ENCODE measurements at places on chromosomes 7 and 10. TPM values are rescaled to one million over a fixed set of nuclear protein-coding genes. Genes with fewer than 3 reads are reported as not detected.

- H3K4me1 ChIP-seq, result no peaks in the 10 kb centered on the region
- no peak within 1 kb of the TSS for H3K27ac ChIP-seq
- no peak within 1 kb of the TSS for H3K4me3 ChIP-seq
- H3K36me3 ChIP-seq, result no peaks in the 10 kb centered on the region
- DNase-seq, result no peak
Observed at GRCh38 chr10:122699796-122700455, at the start of gene C10orf120. TSS of gene C10orf120 (minus strand) at chr10:122699846. CDS start at chr10:122699790, 56 bp downstream.

DNA sequence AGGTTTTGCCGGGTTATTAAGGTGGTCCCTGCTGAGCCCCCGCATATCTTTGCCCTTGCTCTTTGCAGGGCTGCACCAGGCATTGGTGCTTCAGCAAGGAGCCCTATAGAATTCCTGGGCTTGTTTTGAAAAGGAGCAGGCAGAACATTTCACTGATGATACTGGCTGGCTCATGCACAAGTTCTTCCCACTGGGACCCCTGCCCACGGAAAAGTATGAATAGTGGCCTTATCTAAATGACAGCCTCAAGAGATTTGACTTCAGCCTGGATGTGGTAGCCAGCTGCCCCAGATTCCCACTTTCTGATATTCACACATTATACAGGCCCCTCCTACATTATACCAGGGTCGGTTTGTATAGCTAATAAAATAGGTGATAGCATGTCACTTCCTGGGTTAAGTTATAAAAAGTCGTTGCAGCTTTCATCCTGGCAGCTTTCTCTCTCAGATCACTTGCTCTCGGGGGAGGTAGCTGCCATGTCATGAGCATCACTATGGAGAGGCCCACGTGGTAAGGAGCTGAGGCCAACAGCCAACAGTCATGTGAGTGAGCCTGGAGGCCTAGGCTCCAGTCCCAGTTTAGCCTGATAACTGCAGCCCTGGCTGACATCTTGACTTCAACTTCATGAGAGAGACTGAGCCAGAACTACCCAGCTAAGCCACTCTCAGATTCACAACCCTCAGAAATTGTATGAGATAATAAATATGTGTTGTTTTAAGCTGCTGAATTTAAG, 16.8 kb upstream of the CRTAC1 start:
- no peaks in the 10 kb centered on the region for H3K27me3 ChIP-seq
- no peaks in the 10 kb centered on the region for H3K36me3 ChIP-seq
- H3K4me3 ChIP-seq, result no peak overlapping the region
- peaks cover 4% of the 10 kb centered on the region for H3K4me1 ChIP-seq

DNA sequence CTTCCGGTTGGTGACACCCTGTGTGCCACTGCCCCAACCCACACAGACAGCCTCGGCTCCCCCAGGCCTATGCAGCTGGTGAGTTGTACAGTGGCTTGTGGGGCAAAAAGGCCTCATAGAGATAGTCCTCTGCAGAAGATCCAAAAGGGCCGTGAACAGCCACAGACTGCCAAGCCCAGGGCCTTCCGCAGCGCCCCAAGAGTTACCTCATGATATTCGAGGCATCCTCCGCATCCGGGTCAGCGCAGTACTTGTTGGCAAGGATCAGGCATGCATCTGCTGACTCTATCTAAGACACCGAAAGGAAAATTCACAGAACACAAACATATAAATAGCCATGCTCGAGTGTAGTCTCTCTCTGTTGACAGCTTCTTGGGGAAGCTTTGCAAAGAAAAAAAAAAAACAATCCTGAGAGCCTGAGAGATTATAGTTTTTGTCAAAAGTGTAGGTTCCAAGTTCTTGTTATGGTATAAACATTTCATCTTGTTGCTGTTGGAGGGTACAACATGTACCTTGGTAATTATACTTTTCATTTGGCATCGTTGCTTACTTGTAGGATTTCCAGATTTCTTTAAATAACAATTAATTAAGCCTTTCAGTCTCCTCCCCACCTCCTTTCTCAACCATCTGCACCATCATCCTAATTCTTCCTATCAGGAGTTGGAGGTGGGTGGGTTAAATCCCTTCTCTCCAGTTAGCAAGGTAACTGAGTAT, 553.0 kb downstream of the KCNMA1 start:
- DNase-seq, result no peak
- no peaks in the 10 kb centered on the region for H3K27me3 ChIP-seq
- no peaks in the 10 kb centered on the region for H3K4me1 ChIP-seq
- H3K36me3 ChIP-seq, result no peaks in the 10 kb centered on the region

DNA sequence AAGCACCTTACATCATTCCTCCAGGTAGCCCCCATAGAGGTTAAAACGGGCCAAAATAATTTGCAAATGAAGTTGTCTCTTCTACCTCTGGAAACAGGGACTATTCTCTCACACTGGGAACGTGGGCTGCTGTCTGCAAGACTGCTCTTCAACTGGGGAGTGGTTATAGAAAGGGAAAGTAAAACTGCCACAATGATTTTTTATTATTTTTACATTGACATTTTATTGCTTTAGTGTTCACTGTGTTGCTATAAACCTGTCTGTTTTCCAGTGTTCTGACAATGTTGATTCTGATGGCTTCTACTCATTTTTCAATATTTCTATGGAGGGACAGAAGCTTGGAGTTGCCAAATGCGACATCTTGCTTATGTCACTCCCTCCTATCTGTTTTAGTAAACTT, 115.1 kb upstream of the ANTXRL start:
- no peak overlapping the region for H3K27ac ChIP-seq
- no peak for DNase-seq
- H3K27me3 ChIP-seq, result no peaks in the 10 kb centered on the region
- no peak overlapping the region for H3K4me3 ChIP-seq
- H3K4me1 ChIP-seq, result no peaks in the 10 kb centered on the region

- DNase-seq, result no peak
- no peak overlapping the region for H3K4me3 ChIP-seq
- no peak overlapping the region for H3K27ac ChIP-seq
- no peaks in the 10 kb centered on the region for H3K27me3 ChIP-seq
Observed at GRCh38 chr10:49744091-49744685, 17.9 kb downstream of the OGDHL start.

- H3K4me3 ChIP-seq, result no peak overlapping the region
- H3K27ac ChIP-seq, result no peak overlapping the region
- H3K36me3 ChIP-seq, result no peaks in the 10 kb centered on the region
- H3K4me1 ChIP-seq, result peaks cover 29% of the 10 kb centered on the region
Observed at GRCh38 chr10:77608281-77608680, 29.3 kb downstream of the KCNMA1 start.

- H3K27me3 ChIP-seq, result no peaks in the 10 kb centered on the region
- H3K27ac ChIP-seq, result no peak overlapping the region
- H3K4me1 ChIP-seq, result peaks cover 14% of the 10 kb centered on the region
- DNase-seq, result peak; percentile 78
- H3K4me3 ChIP-seq, result no peak overlapping the region
Observed at GRCh38 chr7:45979275-45980180, 58.5 kb upstream of the IGFBP3 start.

- no peak overlapping the region for H3K4me3 ChIP-seq
- no peaks in the 10 kb centered on the region for H3K27me3 ChIP-seq
- H3K36me3 ChIP-seq, result peaks cover 27% of the 10 kb centered on the region
- peak overlapping the region; percentile 76 for H3K27ac ChIP-seq
- DNase-seq, result no peak
Observed at GRCh38 chr7:157399086-157399687, 62.4 kb downstream of the DNAJB6 start.

GRCh38 chr7:116545411-116545993, 20.7 kb downstream of the CAV1 start:
- peak overlapping the region; percentile 12 for H3K27ac ChIP-seq
- no peak for DNase-seq
- H3K36me3 ChIP-seq, result peaks cover 10% of the 10 kb centered on the region
- H3K4me1 ChIP-seq, result peaks cover 76% of the 10 kb centered on the region
- H3K27me3 ChIP-seq, result no peaks in the 10 kb centered on the region

- no peaks in the 10 kb centered on the region for H3K27me3 ChIP-seq
- H3K36me3 ChIP-seq, result no peaks in the 10 kb centered on the region
- H3K4me1 ChIP-seq, result peaks cover 30% of the 10 kb centered on the region
- DNase-seq, result no peak
Observed at GRCh38 chr7:17408904-17409290, 110.4 kb downstream of the AHR start.

DNA sequence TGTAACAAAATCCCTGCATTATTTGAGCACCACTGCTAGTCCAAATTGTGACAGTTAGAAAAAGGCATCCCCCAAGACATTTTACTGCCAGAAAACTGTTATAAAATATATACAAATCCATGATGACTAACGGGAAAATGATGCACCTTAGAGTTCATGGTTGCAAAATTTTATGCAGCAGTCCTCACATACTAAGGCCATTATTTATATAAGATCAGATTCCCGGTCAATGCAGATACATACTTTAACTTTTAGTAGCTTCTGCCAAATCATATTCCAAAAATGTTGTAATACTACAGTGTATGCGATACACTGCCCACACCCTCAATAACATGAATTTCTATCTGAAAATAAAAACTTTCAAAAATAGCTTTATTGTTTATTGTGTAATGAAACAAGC, 239.9 kb upstream of the ZNF32 start:
- no peak overlapping the region for H3K27ac ChIP-seq
- H3K4me1 ChIP-seq, result peaks cover 13% of the 10 kb centered on the region
- H3K36me3 ChIP-seq, result no peaks in the 10 kb centered on the region
- no peaks in the 10 kb centered on the region for H3K27me3 ChIP-seq
- no peak for DNase-seq

GRCh38 chr7:44561962-44562621, 11.6 kb downstream of the DDX56 start:
- no peak overlapping the region for H3K27ac ChIP-seq
- H3K27me3 ChIP-seq, result no peaks in the 10 kb centered on the region
- no peak for DNase-seq
- no peaks in the 10 kb centered on the region for H3K36me3 ChIP-seq
- H3K4me3 ChIP-seq, result no peak overlapping the region

GRCh38 chr7:104552102-104552501, 223.7 kb downstream of the LHFPL3 start:
- H3K27ac ChIP-seq, result no peak overlapping the region
- H3K27me3 ChIP-seq, result no peaks in the 10 kb centered on the region
- H3K36me3 ChIP-seq, result no peaks in the 10 kb centered on the region
- no peak overlapping the region for H3K4me3 ChIP-seq
- no peak for DNase-seq

- no peak overlapping the region for H3K27ac ChIP-seq
- no peaks in the 10 kb centered on the region for H3K4me1 ChIP-seq
- H3K36me3 ChIP-seq, result no peaks in the 10 kb centered on the region
- DNase-seq, result no peak
- no peak overlapping the region for H3K4me3 ChIP-seq
Observed at GRCh38 chr10:34557173-34557572, 257.9 kb downstream of the PARD3 start.

- no peak overlapping the region for H3K4me3 ChIP-seq
- DNase-seq, result no peak
- peaks cover 73% of the 10 kb centered on the region for H3K4me1 ChIP-seq
- H3K27me3 ChIP-seq, result no peaks in the 10 kb centered on the region
- H3K27ac ChIP-seq, result peak overlapping the region; percentile 71
Observed at GRCh38 chr7:28102797-28103196, 77.8 kb downstream of the JAZF1 start.

GRCh38 chr10:9238041-9238440, 1183.6 kb downstream of the GATA3 start:
- no peak overlapping the region for H3K4me3 ChIP-seq
- H3K27me3 ChIP-seq, result no peaks in the 10 kb centered on the region
- no peak for DNase-seq

- no peak overlapping the region for H3K27ac ChIP-seq
- peak; percentile 60 for DNase-seq
- no peaks in the 10 kb centered on the region for H3K4me1 ChIP-seq
Observed at GRCh38 chr10:133458021-133458709, 4.4 kb downstream of the SCART1 start.

DNA sequence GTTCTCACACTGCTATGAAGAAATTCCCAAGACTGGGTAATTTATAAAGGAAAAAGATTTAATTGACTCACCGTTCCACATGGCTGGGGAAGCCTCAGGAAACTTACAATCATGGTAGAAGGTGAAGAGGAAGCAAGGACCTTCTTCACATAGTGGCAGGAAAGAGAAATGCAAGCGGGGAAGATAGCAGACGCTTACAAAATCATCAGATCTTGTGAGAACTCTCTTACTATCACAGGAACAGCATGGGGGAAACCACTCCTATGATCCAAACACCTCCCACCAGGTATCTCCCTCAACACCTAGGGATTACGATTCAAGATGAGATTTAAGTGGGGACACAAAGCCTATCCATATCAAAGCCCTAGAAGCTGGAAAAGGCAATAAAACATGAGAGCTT, 130.8 kb downstream of the MDFIC start:
- H3K4me1 ChIP-seq, result no peaks in the 10 kb centered on the region
- no peaks in the 10 kb centered on the region for H3K27me3 ChIP-seq
- H3K4me3 ChIP-seq, result no peak overlapping the region
- no peak for DNase-seq
- H3K36me3 ChIP-seq, result no peaks in the 10 kb centered on the region

DNA sequence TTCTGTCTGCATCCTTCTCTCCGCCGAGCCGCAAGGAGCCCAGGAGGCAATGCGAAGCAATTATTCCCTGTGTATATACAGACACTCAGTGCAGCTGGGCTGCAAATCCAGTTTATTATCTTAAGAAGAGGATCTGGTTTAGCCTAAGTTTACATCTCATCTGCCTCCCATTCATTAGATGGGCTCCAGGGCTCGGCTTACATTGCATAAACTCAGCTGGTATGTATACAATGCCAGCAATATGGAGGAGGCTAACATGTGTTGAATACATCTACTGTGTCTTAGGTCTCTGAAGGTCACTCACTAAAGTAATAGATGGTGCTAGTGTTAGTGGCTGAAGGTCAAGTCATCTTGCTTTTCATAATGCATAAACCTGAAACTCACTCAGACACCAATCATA, 996.8 kb downstream of the KCNMA1 start:
- no peak overlapping the region for H3K4me3 ChIP-seq
- no peak overlapping the region for H3K27ac ChIP-seq
- peaks cover 26% of the 10 kb centered on the region for H3K4me1 ChIP-seq

GRCh38 chr7:44099669-44100068, 4.5 kb upstream of the AEBP1 start:
- no peak for DNase-seq
- peaks cover 51% of the 10 kb centered on the region for H3K4me1 ChIP-seq
- H3K27me3 ChIP-seq, result no peaks in the 10 kb centered on the region
- H3K4me3 ChIP-seq, result no peak overlapping the region
- H3K27ac ChIP-seq, result peak overlapping the region; percentile 98

DNA sequence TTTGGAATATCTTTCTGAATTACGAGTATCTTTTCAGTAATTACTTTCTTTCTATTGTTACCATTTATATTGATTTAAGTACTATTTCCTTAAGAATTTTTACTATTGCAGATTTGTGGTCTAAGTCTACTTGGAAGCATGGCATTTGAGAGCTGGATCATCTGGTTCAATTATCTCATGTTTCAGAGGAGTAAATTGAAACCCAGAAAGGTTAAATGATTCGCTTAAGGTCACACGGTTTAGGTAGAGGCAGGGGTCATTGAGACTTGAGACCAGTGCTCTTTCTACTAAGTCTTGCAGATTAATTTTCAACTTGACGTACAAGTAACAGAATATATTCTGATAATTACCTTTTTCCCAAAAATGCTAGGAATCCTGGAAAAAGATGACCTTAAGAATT, 109.2 kb upstream of the GLCCI1 start:
- DNase-seq, result no peak
- H3K4me1 ChIP-seq, result no peaks in the 10 kb centered on the region
- no peaks in the 10 kb centered on the region for H3K36me3 ChIP-seq
- no peaks in the 10 kb centered on the region for H3K27me3 ChIP-seq

Gene FAM25C
- total RNA-seq, result not detected

Gene PODXL
- 26.0 TPM for total RNA-seq

Gene TMEM176B
- 60.6 TPM for total RNA-seq

Gene NPTX2
- 13.0 TPM for total RNA-seq

Gene KIAA1549
- total RNA-seq, result 2.9 TPM

Gene CPA1
- total RNA-seq, result not detected

Gene OR2A42
- total RNA-seq, result not detected

Gene FGFBP3
- total RNA-seq, result 0.74 TPM

Gene CLIP2
- total RNA-seq, result 24.3 TPM

Gene FAM25A
- 40.0 TPM for total RNA-seq
